Smooth muscle cell of the brain vasculature (primary cell): ENCODE measurements at places on chromosomes 3 and 15.
A peak's percentile ranks its signal among the peaks of the same experiment; 100 is the strongest.

GRCh38 chr15:80744826-80745225 lies 34.3 kb upstream of the CEMIP start:
- no peak for DNase-seq

GRCh38 chr3:77906102-77906709 lies 866.3 kb downstream of the ROBO2 start:
- DNase-seq = no peak

DNA sequence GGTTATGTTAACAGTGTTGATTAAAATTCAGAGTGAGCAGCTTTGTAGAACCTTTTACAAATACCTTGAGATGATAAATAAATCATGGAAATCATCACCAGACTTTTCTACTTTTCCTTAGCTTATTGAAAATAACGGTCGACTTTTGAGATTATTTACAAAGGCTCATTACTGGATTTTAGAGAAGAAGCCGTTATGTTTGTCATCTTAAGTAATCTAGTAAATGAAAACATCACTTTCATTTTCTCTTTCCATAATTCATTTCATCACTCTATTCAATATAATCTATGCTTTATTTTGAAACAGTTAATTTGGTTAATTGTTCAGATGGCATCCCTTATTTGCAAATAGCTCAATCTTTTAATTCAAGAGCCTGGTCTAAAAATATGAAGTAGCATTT lies 3.6 kb downstream of the PLCL2 start:
- DNase-seq = no peak

DNA sequence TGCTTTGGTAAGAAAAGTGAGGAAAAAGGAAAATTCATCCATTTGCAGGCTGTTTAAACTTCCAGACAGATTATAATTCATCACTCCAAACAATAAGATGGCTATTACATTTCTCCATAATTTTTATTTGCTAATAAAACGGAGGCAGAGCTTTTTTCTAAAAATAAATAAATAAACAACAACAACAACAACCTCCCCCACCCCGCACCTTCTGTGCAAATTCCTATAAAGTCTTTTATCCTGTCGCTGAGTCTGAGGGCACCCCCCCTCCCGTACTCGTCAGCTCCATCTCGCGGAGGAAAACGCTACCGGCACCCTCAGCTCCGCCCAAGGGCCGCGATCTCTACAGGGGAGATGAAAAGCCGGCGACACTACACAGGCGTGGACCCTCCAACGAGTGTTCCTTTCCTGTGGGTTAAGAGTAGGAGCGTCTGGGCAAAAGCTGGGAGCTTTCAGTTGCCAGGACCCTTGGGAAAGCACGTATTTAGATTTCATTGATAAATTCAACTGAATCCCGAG lies 1.0 kb upstream of the ATP1B3 start:
- DNase-seq = no peak

DNA sequence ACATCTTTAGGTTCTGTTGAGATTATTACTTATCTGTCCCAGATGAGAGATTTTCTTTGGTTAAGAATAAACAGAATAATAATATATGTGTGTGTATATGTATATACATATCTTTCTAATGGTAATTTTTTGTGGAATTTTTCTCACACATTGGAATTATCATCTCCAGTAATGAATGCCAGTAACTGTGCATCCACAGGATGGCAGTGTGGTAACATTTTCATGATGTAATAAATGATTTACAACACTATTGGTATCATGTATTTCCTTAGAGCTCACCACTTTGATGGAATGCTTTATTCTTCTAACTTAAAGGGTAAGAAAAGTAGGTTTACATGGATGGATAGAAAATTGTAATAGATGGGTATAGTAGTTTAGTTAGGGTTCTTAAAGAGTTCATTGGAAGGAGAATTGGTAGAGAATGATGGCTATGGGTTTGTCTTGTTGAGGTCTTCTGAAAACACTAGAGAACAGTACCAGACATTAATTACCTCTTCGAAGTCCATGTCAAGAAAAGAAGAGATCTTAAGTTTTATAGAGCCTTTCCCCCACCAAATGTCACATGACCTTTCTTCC lies 78.1 kb downstream of the STT3B start:
- peak; percentile 17 for DNase-seq

GRCh38 chr3:167728632-167729323 lies 5.9 kb downstream of the PDCD10 start:
- DNase-seq = no peak

DNA sequence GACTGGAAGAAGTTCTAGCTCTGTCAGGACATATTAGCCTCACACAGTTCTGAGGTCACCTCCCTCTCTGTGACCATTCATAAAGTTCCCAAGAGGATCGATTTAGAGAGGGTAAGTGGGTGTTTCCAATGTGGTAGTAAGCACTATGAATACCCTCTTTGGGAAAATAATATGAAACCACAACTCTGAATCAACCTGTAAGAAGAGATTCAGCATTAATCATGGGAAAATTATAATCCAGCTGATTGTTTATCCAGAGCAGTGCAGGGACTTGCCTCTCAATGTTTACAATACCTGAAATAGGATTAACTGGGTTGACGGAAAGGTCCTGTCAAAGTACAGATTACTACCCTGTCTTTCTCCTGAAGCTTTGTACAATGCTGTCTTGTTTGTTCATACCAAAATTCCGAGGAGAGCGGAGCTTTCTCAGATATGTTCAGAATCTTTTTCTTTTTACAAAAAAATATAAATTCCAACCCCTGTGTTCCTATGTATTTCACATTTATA lies 302.9 kb upstream of the DPPA4 start:
- no peak for DNase-seq

DNA sequence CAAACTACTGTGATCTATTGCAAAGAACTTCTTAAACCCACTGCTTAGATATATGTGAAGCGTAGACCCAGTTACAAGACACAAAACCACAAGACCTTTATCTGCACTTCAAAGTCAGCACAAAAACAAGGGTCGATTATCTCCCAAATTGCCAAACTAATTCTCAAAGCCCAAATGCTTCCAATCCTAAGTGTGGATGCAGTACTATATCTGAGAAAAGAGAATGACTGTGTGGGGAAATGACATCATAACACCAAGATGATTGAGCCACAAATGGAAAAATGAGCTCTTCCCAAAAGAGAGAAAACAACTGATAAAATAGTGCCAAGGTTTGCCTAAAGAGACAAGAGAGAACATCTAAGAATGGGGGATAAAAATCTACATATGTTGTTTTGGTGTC lies 86.2 kb downstream of the MEIS2 start:
- DNase-seq = no peak

DNA sequence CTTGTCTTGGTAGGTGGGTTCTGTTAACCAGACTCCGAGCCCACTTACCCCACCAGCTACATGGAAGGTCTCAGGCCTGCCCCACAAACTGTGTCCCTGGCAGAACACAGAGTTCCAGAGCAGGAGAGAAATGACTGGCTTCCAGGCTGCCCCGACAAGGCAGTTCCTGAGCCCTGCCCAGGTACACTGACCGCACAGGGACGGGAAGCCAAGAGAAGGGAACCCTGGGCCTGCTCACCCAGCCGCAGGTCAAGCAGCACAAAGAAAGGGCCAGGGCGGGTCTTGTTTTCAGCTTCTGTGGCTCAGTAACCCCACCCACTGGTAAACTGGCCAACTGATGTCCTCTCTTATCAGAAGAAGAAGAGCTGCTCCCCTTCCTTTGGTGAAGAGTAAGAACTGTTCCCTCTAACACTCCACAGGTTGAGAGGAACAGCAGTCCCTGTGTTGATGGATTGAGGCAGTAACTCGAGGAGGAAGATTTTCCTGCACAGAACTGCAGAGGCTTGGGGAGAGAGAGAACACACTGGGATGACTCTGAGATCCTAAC lies 68.4 kb downstream of the CRTC3 start:
- DNase-seq = no peak

GRCh38 chr3:160027541-160028195 lies 39.0 kb downstream of the IL12A start:
- DNase-seq = no peak

- no peak for DNase-seq
Measured at GRCh38 chr3:181712226-181712552, 464 bp downstream of the SOX2 start.

DNA sequence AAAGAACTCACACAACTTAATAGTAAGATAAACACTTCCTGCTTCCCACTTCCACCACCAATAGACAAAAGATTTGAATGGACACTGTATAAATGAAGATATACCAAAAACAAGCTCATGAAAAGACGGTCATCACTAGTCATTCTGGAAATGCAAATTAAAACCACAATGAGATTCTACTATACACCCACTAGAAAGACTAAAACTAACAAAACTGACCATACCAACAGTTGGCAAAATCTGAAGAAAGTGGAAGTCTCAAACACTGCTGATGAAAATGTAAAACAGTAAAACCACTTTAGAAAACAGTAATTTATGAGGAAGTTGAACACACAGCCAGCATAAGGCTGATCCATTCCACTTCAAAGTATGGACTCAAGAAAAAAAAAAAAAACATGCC lies 35.6 kb upstream of the CD96 start:
- no peak for DNase-seq

DNA sequence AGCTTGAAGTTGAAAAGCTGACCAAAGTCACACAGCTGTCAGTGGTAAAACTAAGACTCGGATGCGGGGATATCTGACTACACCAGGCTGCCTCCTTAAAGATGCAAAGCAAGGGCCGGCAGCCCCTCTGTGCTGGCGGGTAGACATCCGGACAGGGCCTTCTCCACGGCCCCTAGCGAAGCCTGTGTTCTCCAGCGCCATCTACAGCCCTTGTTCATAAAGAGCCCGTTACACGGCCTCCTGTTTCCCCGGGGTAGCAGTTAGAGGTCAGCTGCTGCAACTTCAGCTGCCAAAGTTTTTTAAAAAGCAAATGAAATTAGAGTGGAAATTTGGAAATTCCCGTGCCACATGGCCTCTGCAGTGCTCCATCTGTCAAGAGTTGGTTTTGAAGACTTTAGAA lies 383.0 kb downstream of the TBL1XR1 start:
- peak; percentile 13 for DNase-seq

DNA sequence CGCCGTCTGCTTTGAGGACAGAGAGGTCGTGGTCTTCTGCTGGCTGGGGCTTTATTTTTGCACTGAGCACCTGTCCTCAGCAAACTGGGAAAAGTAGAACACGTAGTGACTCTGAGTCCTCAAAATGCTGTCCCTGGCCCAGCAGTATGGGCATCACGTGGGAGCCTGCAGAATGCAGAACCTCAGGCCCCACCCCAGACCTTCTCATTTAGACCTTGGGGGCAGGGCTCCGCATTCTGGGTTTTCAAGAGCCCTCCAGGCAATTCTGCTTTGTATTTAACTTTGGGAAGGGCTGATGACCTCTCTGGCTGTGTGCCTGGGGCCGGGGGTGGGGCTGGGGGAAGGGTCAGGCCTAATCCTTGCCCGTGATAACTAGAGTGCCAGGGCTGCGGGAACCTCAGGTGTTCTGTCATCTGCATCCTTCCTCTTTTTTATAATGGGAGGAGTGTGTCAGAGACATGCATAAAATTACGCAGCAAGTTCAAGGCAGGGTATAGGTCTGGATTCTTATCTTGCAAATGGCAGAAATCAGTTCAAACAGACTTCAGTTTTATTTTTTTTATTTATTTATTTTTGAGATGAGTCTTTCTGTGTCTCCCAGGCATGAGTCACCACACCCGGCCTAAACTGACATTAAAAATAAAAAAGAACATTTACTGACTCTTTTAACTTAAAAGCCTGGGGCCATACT lies 11.1 kb downstream of the SLC6A6 start:
- no peak for DNase-seq

DNA sequence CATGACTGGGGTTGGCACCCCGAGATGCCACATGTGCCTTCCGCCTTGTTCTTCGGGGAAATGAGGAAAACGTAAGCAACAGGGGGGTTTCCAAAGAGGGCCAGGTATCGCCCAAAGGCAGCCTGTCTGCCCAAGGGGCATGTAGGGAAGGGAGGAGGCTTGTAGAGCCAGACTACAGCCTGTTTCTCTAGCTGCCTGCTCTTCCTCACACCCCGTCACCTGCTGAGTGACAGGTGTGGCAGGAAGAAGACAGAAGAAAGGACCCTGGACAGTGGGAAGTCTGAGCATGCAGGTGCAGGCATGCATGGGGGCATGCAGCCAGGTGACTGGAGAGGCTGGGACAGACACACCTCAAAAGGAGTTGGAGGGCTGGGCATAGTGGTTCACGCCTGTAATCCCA lies 9.8 kb downstream of the PLA2G4E start:
- no peak for DNase-seq

DNA sequence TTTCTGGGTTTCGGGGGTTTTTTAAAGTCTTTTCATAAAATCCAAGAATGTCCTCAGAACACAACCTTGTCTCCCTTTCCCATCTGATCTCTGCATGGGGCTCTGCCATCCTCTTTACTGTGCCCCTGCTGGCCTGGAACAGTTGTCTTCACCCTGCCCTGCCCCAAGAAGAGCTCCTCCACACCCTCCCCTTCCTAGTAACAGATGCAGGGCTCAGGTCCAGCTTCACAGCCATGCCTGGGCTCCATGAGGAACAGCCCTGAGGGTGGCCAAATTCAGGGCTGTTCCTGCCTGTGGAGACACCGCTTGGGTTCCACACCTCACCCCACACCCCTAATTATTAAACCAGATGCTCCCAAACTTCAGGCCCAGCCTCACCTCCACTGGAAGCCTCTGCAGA lies 12.9 kb upstream of the ULK3 start:
- DNase-seq = no peak

GRCh38 chr15:69760258-69760845 lies 307.7 kb downstream of the RPLP1 start:
- no peak for DNase-seq

GRCh38 chr3:126612479-126613205 lies 42.3 kb downstream of the TXNRD3 start:
- no peak for DNase-seq

DNA sequence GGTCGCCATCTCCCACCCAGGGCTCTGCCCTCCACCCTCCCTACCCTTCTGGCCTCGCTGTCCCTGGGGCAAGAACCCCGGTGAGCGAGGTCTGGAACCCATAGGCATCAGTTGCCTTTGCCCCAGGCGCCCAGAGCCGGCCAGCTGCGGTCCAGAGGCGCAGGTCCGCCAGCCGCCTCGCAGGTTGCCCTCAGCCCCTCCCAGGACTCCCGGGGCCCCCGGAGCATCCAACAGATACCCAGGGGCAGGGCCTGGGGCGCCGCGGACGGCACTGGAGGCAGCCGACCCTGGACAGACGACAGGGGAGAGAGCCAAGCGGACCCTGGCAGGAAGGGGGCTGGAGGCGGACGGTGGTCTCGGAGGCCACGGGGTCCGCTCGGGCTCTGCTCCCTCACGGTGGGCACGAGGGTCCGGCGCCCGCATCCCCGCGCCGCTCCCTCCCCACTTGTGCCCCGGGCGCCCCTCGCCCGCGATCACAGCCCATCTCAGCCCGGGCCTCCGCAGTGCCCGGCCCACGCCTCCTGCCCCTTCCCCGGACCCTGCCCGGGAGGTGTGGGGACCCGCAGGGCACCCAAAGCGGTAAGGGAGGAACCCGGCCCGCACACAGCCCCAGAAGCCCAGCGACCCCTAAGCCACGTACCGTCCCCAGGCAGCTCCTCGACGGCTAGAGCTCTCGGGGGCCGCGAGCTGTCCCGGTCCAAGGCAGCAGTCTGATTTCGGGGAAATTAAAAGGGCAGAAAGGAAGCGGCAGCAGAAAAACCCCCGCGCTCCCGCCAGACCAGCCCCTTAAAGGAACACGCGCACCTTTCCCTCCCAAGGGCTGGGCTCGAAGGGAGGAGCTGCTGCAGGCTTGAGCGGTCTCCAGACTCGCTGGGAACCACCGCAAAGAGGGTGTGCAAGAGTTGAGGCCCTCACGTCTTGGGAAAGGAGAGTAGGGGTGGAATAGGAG lies at the start of gene HAPLN3:
TSS of gene HAPLN3 (minus strand) at position 726 of the 949 bp plus-strand sequence. CDS start 8,246 bp downstream, outside the sequence.
- no peak for DNase-seq

- DNase-seq = no peak
Measured at GRCh38 chr3:9916346-9916733, 558 bp upstream of the IL17RC start.

GRCh38 chr3:132786890-132787289 lies 64.7 kb upstream of the NPHP3 start:
- no peak for DNase-seq
